ENCODE measurements at places on chromosomes 7 and 10.

- DNase-seq: peak; percentile 60
Observed at GRCh38 chr7:105675934-105676371, 94.7 kb upstream of the EFCAB10 start.

DNA sequence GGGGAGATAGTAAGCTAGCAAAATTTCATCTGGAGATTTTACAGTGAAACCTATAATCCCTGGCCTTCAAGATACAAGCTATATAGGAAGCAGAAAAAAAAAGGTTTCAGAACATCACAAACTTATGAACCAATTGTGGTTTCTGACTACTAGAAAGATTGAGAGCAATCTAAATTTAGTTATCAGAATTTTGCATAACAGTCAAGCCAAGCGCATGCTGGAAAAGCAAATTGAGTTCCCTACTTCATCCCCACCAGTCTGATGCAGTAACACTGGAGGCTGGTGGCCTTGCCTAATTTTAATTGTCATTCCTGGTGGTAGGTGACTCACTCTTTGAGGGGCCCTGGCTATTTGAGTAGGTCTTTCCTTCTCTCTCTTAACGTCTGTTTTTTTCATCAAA lies 46.3 kb upstream of the ELMO1 start:
- no peak for DNase-seq

DNA sequence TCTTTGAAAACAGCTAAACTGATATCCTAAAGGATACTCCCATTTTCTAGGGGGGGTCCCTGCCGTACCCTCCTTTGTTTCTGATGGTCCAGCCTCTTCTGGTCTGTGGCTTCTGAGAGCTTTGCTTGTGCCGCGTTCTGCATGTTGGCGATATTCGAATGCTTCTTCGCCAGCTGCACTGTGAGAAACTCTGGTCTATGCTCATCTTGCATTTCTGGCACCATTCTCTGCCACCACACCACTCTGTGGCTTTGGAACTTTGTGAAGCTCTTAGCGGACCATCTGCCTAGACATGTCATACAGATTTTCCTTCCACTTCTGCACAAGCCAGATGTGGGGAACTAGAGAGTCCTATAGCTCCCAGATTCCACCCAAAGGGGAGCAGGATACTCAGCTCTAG lies 197.2 kb downstream of the REEP3 start:
- no peak for DNase-seq

GRCh38 chr7:87004956-87005355 lies 54.5 kb downstream of the ELAPOR2 start:
- DNase-seq: no peak

DNA sequence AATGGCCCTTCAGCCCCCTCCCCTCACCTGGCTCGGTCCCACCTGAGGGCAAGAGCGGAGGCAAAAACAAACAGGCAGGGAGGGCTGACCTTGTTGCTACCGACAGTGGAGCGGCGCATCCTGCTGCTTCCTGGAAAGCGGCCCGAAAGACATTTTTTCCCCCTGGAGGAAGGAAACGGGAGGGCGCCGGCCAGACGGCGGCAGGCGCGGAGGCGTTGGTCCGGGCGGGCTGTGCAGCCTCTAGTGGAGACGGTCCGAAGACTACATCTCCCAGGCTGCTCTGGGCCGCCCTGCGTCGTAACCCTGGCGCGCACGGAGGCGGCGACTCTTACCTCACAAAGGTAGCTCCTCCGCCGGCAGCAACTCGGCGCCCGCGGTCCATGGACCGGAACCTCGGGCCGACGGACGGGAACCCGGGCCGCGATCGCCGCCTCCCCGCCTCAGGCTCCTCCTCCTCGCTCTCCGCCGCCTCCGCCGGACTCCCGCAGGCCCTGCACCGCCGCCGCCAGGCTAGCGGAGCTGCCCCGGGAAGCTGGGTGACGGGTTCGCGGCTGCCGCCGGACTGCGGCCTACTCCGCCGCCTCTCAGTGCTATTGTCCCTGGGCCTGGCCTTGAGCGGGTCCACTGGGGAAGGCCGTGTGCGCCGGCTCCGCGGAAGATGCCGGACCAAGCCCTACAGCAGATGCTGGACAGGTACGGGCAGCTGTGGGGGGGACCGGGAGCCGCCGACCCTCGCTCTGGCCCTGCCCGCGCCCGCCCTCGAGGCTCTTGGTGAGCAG lies at the start of the genes CPEB3 and MARCHF5:
Gene CPEB3 (minus strand): TSS at position 242 of the 779 bp plus-strand sequence. CDS start 50,728 bp downstream, outside the sequence.
Gene MARCHF5 (plus strand): TSS at position 331 of the 779 bp plus-strand sequence. CDS start 328 bp downstream, at position 659.
- DNase-seq: peak; percentile 87

DNA sequence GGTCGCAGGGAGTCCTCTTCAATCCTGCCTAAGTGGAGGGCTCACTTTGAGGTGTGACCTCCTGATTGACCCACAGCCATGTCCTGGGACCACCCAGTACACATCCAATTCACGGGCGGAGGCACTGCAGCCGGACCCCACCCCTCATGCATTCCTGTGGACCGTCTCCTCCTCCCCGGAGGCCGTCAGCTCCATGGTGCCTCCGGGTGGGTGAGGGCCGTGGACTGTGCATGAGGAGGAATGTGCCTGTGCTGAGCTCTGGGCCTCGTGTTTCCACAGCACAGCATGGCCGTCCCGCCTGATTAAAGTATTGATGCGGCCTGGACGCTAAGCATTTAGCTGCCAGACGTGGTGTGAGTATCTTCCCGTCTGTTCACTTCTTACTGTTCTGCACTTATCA lies 52.8 kb downstream of the CFAP46 start:
- no peak for DNase-seq

DNA sequence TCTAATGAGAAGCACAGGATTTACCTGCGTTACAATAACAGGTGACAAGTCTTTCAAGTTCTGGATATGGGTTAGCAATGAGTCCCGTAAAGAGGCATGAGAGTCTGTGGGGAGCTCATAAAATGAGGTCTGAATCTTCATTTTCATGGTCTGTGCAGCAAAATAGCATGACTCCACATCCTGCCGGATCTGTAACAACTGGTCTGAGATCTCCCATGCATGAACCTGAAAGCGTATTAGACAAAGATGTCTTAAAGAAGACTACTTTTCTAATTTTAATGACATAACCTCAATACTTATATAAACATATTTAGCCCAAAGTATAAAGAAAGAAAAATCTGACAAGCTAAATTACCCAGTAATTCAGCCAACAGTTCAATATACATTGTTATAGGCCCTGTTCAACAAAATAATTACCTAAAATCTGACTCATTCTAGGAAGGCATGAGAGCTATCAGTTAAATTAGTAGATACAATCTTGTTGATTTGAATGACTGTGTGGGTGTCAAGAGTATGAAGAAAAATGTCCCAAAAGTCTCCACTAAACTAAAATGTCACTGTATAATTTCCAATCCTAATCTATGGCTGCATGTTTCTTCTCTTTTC lies 36.9 kb downstream of the TNPO3 start:
- no peak for DNase-seq

- DNase-seq: no peak
Observed at GRCh38 chr10:88996927-88997326, 6.3 kb downstream of the FAS start.

DNA sequence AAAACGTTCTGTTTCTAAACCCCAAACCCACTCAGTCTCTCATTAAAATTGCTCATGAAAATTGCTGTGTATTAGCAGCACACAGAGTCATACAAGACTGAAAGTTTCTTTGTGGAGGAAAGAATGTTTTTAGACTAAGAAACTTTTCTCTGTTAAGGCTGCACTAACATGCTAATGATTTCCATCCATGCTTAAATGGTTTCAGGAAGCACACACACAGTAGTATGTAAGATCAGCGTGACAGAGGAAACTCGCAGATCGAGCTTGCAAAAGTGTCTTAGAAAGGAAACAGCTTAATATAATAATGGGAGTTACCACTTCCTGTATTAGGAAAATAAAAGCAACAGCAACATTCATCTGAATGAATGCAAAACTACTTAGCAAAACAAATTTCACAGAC lies 112.7 kb downstream of the ICA1 start:
- DNase-seq: no peak

DNA sequence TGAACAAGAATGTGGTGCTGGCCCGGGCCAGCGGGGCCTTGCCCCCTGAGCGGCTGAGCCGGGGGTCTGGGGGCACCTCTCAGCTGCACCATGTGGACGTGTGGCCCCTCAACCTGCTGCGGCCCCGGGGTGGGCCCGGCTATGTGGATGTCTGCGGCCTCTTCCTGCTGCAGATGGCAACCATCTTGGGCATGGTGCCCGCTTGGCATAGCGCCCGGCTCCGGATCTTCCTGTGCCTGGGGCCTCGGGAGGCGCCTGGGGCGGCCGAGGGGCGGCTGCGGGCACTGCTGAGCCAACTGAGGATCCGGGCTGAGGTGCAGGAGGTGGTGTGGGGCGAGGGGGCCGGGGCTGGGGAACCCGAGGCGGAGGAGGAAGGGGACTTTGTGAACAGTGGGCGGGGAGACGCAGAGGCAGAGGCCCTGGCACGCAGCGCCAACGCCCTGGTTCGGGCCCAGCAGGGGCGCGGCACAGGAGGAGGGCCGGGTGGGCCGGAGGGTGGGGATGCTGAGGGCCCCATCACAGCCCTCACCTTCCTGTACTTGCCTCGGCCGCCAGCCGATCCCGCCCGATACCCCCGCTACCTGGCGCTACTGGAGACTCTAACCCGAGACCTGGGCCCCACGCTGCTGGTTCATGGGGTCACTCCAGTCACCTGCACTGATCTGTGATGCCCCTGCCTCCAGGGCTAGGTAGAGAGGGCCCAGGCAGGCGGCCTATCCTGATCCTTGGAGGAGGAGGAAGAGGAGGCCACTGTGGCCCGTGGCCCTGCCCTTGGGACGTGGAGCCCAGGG lies 1.1 kb upstream of the TRIP6 start:
- DNase-seq: peak; percentile 41

GRCh38 chr10:5464546-5464945 lies 34.8 kb downstream of the CALML5 start:
- DNase-seq: no peak

DNA sequence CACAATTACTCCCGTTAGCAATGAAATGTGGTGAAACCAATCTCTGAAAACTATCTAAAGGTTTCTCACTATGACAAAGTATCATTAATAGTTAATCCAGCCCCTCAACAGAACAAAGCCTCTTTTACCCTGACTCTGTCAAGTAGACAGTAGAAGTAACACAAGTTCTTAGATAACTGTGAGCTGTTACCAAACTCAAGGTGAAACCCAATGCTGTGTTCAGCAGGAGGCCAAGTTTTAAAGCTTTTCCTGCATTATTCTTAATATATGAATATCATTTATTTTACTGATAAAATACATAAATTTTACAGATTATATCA lies 109.1 kb downstream of the SRPK2 start:
- DNase-seq: no peak

GRCh38 chr7:22548313-22548712 lies 48.3 kb upstream of the STEAP1B start:
- DNase-seq: no peak

DNA sequence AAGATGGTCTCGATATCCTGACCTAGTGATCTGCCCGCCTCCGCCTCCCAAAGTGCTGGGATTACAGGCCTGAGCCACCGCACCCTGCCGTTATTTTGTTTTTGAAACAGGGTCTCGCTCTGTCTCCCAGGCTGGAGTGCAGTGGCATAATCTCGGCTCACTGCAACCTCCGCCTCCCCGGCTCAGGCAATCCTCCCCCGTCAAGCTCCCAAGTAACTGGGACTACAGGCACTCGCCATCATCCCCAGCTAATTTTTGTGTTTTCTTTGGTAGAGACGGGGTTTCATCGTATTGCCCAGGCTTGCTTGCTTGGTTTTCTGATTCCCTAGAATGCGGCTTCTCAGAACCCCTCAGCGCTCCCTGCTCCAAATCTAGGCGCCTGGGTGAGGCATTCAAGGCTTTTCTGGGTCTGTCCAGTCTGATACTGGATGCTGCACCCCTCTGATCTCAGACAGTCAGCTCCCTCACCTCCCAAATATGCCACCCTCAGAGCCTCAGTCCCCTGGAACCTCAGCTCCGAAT lies 1.3 kb downstream of the TFR2 start:
- DNase-seq: no peak

Measured in COR-L47 (cell line).